WTC11 (cell line): ENCODE measurements at places on chromosomes 11 and 22. TPM values are rescaled to one million over a fixed set of nuclear protein-coding genes. Genes with fewer than 3 reads are reported as not detected.

- H3K4me1 ChIP-seq: peaks cover 66% of the 10 kb centered on the region
- no peak for DNase-seq
- H3K4me3 ChIP-seq: no peak overlapping the region
- H3K36me3 ChIP-seq: no peaks in the 10 kb centered on the region
- no peak overlapping the region for H3K27ac ChIP-seq
Measured at GRCh38 chr11:131593301-131593700, 222.9 kb downstream of the NTM start.

GRCh38 chr11:23976426-23976825 is 520.4 kb upstream of the LUZP2 start:
- no peaks in the 10 kb centered on the region for H3K27me3 ChIP-seq
- H3K27ac ChIP-seq: no peak overlapping the region
- no peak overlapping the region for H3K4me3 ChIP-seq
- peaks cover 3% of the 10 kb centered on the region; the same call in 1 of the 2 replicates for H3K36me3 ChIP-seq

- peaks cover 66% of the 10 kb centered on the region for H3K27me3 ChIP-seq
- no peaks in the 10 kb centered on the region for H3K36me3 ChIP-seq
- peak; percentile 63 for DNase-seq
- peaks cover 23% of the 10 kb centered on the region for H3K4me1 ChIP-seq
Measured at GRCh38 chr11:65584723-65585171, 8.9 kb downstream of the EHBP1L1 start.

DNA sequence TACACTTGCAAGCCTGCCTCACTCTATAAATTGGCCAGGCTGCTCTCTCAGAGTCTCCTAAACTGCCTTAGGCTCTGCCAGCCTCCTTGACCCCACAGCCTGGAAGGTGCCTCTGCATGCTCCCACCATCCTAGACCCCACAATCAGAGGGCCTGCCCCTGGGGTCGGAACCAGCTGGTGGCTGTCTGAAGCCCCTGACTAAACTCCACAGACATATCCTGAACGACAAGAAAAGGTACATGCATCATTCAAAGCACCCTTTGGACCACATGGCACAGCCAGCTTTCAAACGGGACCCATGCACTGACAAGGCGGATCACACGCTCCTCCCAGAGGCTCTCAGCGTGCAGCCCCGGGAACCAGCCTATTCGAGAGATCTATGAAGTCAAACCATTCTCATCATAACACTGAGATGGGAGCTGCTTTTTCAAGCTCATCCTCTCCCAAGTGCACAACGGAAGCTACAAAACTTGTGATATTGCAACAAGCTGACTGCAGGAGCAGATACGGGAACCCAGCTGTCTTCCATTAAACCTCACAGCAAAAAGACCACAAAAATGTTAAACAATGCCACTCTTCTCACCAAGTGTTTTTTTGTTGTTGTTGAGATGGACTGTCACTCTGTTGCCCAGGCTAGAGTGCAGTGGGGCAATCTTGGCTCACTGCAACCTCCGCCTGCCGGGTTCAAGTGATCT is 8.1 kb downstream of the SHANK2 start:
- H3K36me3 ChIP-seq: peaks cover 27% of the 10 kb centered on the region
- DNase-seq: no peak
- H3K4me1 ChIP-seq: peaks cover 86% of the 10 kb centered on the region
- no peaks in the 10 kb centered on the region for H3K27me3 ChIP-seq
- H3K27ac ChIP-seq: peak overlapping the region; percentile 94

- no peaks in the 10 kb centered on the region; the same call in 1 of the 2 replicates for H3K27me3 ChIP-seq
- no peak for DNase-seq
- no peak overlapping the region for H3K27ac ChIP-seq
- no peak overlapping the region for H3K4me3 ChIP-seq
Measured at GRCh38 chr11:119188067-119188466, 2.8 kb downstream of the NHERF4 start.

GRCh38 chr11:120808616-120809050 is 215.3 kb upstream of the TBCEL start:
- no peak for DNase-seq
- no peaks in the 10 kb centered on the region for H3K27me3 ChIP-seq
- no peak overlapping the region for H3K27ac ChIP-seq

DNA sequence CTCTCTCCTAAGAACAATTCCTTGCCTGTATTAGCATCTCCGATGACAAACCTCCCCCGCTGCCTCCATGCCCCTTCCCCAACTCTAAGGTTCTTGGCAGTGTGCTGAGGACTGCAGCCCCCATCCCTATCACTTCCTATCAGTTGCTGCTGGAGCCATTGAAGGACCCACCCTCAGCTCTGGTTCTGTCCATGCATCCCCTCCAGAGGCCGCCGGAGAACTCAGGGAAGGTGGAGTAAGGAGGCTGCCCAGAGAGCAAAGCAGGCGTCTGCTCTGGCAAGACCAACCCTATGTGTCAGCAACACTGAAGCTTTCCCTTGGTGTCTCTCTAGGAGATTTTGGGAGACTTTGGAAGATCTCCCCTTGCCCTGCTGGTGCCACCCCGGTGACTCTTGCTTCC is 1139.5 kb downstream of the TBC1D22A start:
- H3K4me3 ChIP-seq: no peak overlapping the region
- peaks cover 5% of the 10 kb centered on the region; the same call in 1 of the 2 replicates for H3K27me3 ChIP-seq
- peak; percentile 19 for DNase-seq
- H3K36me3 ChIP-seq: peaks cover 14% of the 10 kb centered on the region

DNA sequence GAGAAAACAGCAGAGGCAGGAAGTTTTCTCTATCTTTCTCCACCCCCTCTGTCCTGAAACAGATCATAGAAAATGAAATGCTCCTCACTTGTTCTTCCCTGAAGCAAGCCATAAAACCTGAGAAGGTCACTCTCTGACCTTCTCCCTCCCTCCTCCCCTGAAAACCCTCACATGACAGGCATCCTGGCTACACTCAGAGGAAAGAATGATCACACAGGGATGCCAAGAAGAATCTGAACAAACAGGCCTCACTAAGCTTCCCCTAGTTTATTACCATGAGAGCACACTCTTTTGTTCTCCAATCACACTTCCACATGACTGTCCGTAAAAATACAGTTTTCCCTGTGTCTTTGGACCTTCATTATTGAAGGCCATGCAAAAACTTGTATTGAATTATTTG is 300.1 kb downstream of the BUD13 start:
- no peak overlapping the region for H3K4me3 ChIP-seq
- peaks cover 18% of the 10 kb centered on the region for H3K36me3 ChIP-seq
- H3K27ac ChIP-seq: no peak overlapping the region
- H3K4me1 ChIP-seq: peaks cover 18% of the 10 kb centered on the region
- peaks cover 33% of the 10 kb centered on the region for H3K27me3 ChIP-seq
- no peak for DNase-seq

- no peak overlapping the region for H3K27ac ChIP-seq
- no peak for DNase-seq
- H3K27me3 ChIP-seq: peaks cover 5% of the 10 kb centered on the region; the same call in 1 of the 2 replicates
- peaks cover 27% of the 10 kb centered on the region for H3K4me1 ChIP-seq
- H3K36me3 ChIP-seq: no peaks in the 10 kb centered on the region
- H3K4me3 ChIP-seq: no peak overlapping the region
Measured at GRCh38 chr22:41565403-41566054, 4.7 kb downstream of the CSDC2 start.

DNA sequence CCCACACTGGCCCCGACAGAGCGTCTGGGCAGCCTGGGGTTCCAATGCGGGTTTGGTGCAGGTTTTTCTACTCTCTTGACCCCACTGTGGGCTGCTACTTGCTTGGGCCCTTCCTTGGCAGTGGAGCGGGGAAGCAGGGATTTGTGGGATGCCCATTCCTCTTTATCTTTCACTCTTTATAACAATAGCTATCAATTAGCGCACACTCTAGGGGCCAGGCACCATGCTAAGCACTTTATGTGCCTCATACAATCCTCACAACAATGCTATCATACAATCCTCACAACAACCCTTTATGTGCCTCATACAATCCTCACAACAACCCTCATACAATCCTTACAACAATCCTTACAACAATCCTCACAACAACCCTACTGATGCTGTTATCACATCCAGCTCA is 12.7 kb downstream of the ACCS start:
- H3K4me3 ChIP-seq: no peak overlapping the region
- no peak for DNase-seq
- H3K4me1 ChIP-seq: 0 out of 2 replicates have a peak, but pooled peaks cover 3% of the 10 kb centered on the region

GRCh38 chr11:18091731-18092130 is 14.2 kb downstream of the SAAL1 start:
- no peaks in the 10 kb centered on the region for H3K27me3 ChIP-seq
- no peak for DNase-seq
- H3K36me3 ChIP-seq: peaks cover 72% of the 10 kb centered on the region
- H3K27ac ChIP-seq: no peak overlapping the region
- H3K4me3 ChIP-seq: no peak overlapping the region

DNA sequence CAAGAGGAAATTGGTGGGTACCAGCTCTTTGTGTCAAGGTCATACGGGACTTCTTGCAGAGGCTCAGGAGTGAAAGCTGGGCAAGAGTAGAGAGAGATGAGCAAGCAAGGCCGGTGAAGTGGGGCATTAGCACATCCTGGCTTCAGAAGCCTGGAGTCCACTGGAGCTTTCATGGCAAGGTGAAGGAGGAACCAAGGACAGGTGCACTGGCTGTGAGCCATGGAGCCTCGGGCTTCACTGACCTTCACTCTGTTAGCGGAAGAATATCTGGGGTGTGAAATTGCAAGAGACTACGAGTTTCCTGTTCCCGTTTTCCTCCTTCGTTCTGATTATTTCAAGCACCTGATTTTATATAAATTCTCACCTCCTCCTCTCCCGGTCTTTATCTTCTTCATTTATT is 25.9 kb upstream of the ST14 start:
- H3K4me3 ChIP-seq: no peak overlapping the region
- peak overlapping the region; percentile 17; the same call in 1 of the 2 replicates for H3K27ac ChIP-seq
- no peaks in the 10 kb centered on the region for H3K27me3 ChIP-seq
- no peaks in the 10 kb centered on the region for H3K4me1 ChIP-seq
- DNase-seq: no peak

DNA sequence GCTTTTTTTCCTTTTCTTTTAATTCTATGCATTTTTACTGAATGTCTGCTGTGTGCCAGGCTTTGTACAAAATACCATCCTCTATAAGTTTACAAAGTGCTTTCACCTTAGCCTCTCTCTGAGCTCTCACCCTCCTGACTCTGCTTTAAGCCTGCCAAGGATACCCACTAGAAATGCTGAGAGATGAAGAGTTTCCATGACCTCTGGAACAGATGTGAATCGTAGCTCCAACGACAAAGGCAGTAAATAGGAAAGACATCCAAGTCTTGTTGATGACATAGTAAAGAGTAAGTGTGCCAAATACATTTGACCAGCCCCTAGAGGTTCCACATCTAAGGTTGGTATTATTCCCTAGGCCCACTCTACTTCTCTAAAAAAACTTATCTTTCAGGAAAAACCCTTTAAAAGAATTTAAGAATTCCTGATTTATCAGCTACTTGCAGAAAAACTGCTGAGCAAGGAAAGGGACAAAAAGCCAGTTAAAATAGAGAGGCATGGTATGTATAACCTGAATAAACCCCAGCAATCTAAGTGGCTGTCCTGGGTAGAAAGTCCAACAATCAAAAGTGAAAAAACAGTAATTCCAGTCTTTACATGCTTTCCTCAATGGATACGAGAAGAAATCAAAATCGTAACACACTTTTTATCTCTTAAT is 45.4 kb downstream of the GAB2 start:
- H3K27ac ChIP-seq: no peak overlapping the region
- no peaks in the 10 kb centered on the region; the same call in 1 of the 2 replicates for H3K27me3 ChIP-seq
- no peak overlapping the region for H3K4me3 ChIP-seq

- H3K27me3 ChIP-seq: no peaks in the 10 kb centered on the region
- H3K36me3 ChIP-seq: peaks cover 20% of the 10 kb centered on the region
Measured at GRCh38 chr11:126335463-126335760, 20.1 kb upstream of the ST3GAL4 start.

DNA sequence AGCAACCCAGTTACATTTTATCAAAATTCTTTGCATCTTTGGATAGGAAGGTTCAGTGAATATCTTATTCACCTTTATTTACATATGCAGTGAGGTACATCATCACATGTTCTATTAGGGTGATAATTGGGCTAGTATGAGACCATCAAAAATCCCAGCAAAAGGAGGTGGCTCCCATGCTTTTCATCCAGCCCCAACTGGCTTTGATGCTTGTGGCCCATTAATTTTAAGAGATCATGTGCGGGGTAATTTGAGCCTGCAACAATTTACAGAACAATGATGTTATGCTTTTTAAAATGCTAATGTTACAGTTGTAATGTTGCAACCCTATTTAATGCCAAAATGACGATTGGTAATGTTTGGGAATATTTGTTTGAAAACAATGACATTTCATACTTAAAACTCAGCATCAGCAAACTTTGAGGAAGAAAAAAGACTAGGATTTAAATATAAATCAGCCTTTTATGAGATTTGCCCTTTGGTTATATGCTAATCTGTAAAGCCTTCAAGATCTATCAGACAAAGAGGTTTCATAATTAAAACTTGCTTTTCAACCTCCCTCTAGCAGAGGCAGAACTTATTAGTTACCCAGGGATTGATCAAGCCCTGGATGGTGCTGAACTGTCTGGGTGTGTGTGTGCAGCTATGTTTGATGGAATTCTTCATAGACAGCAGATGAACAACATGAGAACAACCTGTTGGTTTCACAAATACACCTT is 183.5 kb upstream of the SORL1-AS1 start:
- no peaks in the 10 kb centered on the region for H3K27me3 ChIP-seq
- peaks cover 20% of the 10 kb centered on the region for H3K4me1 ChIP-seq
- no peak overlapping the region for H3K27ac ChIP-seq
- H3K36me3 ChIP-seq: peaks cover 24% of the 10 kb centered on the region
- H3K4me3 ChIP-seq: no peak overlapping the region
- no peak for DNase-seq

DNA sequence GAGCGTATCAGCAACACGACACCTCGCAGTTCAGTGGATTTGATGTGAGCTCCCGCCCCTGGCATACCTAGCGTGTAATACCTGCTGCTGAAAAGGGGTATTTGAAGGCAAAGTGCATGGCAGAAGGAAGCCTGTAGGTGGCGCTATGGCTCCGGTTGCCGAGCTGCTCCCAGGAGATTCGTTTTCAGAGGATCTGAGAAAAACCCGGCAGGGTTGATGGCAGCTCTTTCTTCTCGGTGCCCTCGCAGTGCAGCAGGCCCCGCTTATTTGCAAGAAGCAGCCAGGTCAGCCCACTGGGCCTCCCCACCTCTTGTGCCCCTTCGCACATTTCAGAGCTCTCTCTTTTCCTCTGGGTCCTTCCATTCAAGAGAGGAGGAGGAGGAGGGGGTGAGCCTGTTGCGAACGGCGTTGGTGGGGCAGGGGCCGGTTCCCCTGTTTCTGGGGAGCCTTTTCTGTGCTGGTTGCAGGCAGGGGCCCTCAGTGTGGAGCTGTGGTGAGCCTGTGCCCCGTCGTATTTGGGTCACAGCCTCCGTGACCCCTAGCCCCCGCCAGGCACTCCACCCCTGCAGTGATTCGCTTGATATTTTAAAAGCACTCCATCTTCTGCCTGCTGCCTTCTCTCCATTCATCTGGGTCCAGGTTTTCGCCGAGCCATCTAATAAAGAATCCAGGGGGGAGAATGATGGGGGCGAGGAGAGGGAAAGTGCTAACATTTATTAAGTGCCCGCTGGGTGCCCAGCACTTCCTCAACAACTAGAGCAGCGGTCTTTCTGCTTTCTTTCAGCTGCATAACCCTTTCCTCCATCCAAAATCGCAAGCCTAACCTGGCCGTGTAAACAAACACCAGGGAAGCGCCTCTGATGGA is 85.3 kb upstream of the SYT13 start:
- no peaks in the 10 kb centered on the region for H3K36me3 ChIP-seq
- peaks cover 13% of the 10 kb centered on the region for H3K27me3 ChIP-seq
- DNase-seq: peak; percentile 93
- no peak overlapping the region for H3K27ac ChIP-seq
- peak overlapping the region; percentile 65 for H3K4me3 ChIP-seq

Gene DDI1
- total RNA-seq: not detected in 3 replicates

Gene CTSF
- 4.4 to 4.9 TPM (median 4.7 TPM) in 3 replicates for total RNA-seq

Gene GLYAT
- 0.32 TPM in 1 of 3 replicates, not detected in the others for total RNA-seq

Gene RDX
- total RNA-seq: 71.8 to 77.4 TPM (median 72.9 TPM) in 3 replicates

Gene PRAME
- 1.4 to 1.7 TPM (median 1.5 TPM) in 3 replicates for total RNA-seq

Gene PNPLA3
- total RNA-seq: 17.9 to 19.8 TPM (median 19.6 TPM) in 3 replicates

Gene CSNK1E
- 262 to 271 TPM (median 265 TPM) in 3 replicates for total RNA-seq
